ENCODE measurements at places on chromosomes 3 and 15.

GRCh38 chr3:134369231-134369741, 5.0 kb downstream of the AMOTL2 start:
- DNase-seq: no peak

DNA sequence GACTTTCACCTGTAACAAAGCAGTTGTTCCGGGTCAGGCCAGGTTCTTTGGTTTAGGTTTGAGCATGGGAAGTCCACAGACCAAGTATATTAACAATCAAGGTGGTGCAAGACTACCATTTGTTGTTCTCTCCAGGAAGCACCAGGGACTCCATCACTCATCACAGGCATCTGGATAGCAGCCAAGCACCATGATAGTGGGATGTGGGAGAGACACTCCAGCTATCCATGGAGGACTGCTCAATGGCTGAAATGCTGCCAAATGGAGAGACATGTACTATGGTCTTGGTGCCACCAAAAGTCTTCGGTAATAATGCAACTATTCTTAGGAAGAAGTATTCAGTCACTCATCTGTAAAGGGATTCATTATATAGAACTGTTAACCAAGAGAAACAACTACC, 143.0 kb downstream of the TNIK start:
- no peak for DNase-seq

- no peak for DNase-seq
These were observed 9.6 kb upstream of the TAGLN3 start for GRCh38 chr3:111989061-111989678.

DNA sequence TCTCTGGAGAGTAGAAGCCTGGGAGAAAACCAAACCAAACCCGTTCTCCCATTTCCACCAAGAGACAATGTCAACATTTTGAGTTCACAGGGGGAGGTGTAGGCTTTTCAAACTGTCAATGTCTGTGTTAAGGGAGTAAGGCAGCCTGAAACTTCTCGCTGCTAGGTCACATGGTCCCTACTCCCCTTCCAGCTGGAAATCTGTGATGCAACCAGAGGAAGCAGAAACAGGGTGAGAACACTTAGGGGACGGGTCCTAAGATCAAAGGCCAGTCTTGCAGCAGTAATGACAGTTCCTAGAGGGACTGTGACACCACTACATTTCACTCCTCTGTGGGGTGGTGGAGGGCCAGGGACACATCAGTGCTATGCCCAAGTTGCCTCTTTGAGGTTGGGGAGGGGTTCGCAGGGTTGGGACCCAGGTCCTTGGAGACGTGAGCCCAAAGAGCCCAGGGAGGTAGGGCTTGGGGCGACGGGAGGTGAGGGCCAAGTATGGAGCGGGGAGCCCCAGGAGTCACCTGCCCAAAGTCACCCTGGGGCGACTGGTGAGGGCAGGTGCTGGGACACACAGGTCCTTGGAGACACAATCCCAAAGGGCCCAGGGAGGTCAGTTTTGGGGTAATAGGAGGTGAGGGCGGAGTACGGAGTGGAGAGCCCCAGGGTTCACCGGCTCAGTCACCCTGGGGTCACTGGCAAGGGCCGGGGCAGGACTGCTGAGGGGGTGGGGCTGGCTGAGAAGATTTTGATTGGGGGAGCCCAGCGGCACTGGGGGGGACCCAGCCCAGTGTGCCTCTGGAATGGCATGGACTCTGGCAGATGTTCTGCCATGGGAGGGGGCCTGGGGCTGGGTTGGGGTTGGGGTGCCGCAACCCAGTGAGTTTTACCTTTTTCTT, 582 bp downstream of the GOLGA6L2 start:
- no peak for DNase-seq

- no peak for DNase-seq
These were observed 1.6 kb upstream of the SATB1 start for GRCh38 chr3:18426597-18427193.

- no peak for DNase-seq
These were observed 61.7 kb downstream of the SCN11A start for GRCh38 chr3:38989917-38990510.

DNA sequence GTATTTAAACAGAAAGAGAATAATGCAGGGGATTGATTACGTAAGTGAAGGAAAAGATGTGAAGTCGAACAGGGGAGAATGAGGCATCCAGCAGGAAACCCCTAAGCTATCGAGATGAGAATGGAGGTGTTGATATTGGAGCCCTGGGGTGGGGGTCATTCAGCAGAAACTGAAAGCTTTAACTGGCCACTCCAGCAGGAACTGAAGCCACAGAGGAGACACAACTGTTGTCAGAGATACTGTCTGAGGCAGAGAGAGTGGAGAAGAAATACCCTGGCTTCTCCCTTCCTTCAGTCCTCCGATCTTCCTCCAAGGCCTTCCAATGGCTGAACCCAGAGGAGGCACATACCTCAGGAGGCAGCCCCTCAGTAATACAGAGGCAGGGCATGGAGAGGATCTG, 152.4 kb downstream of the THRB start:
- no peak for DNase-seq

GRCh38 chr3:153760948-153761347, 360.2 kb upstream of the ARHGEF26 start:
- no peak for DNase-seq

DNA sequence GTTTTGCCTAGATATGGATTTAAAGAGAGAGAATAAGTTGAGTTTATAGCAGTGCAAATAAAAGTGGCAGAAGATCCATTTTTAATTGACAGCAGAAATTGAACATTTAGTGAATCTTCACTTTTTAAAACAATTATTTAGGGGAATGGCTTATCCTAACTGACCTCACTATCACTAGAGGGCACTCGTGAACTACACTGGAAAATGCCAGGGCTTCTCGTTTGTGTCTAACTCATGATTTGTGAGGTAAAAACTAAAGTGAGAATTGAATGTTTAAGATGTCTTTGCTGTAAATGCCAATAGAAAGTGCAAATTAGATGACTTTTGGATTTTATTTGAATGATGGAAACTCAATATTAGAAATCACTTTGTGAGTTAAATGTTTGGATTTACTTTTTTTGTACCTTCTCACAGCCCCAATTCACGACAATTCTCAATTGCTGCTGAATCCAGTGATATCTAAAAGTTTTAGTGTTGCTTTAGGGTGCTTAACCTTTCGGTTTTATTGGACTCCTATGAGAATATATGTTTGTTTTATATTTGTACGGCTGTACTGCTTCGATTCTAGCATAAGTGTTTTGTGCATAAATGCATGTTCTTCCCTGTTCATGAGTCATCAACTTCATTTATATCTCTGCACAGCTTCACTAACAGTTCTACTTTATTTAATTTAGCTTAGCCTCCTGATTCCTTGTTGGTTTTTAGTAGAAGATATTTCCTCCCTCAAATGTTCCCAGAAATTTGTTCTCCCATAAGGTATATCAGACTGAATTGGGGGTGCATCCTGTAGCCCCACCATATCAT, 462.1 kb downstream of the MFSD1 start:
- no peak for DNase-seq

GRCh38 chr15:60721707-60722106, 242.8 kb upstream of the ICE2 start:
- no peak for DNase-seq

GRCh38 chr3:78825118-78825857, 942.5 kb downstream of the ROBO1 start:
- no peak for DNase-seq

DNA sequence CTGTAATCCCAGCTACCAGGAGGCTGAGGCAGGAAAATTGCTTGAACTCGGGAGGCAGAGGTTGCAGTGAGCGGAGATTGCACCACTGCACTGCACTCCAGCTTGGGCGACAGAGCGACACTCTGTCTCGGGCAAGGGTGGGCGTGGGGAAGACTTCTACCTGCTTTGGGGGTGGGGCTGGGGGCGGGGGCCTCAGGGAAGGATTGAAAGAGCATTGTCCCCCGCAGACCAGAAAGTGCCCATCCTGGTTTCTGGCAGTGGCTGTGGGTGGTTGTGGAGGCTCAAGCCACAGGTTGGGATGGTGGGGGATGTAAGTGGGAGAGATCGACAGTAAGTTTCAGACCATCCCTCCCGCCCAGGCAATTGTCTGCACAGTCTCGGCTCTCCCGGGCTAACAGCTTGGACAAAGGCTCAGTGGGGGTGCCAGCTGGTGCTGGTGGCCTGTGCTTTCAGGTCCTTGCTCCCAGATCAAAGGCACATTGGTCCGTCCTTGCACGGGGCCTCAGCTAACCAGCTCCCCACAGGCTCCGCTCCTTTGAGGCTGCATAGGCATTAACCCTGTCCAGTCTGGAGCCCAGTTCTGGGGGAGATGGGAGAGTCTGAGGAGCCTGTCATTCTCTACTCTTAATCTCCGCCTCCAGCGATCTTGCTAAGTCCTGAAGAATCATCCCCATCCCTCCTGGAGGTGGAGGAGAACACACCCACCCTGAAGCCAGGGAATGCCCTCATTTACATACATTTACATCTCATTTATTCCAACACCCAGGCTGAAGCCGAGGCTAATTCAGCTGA, 8.6 kb downstream of the SCN5A start:
- DNase-seq: no peak

DNA sequence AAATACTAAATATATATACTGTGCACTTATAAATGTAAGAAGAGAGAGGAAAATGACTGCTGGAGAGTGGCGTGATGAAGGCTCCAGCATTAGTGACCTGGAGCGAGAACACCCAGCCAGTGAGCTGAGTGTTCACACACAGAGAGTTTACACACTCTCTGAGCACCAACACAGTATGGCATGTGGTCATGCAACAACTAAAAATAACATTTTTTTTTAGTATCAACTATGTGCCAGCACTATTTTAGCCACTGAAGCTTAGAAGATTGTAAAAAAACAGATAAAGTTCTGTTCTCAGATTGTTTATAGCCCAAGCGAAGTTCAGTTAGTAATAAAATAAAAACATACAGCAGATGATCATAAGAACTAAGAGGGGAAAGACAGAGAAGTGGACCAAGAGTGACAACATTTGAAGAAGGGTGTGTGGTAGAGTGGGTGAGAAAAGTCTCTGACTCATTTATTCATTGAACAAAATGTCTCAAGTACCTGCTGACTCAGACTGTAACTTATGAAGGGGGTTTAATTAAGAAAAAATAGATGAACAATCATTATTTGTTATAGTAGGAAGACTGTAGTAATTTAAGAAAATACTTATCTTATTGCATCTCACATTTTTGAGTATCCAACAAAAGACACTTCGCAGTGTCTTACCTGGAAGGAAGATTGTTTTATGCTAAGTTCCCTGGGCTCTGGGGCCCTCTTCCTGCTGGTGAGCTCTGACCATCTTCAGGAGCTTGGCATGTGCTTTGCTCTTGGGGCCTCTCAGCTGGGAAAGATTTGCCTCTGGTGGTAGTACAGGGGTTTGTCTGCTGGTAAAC, 43.8 kb downstream of the GAP43 start:
- DNase-seq: no peak

GRCh38 chr3:143172795-143173145, 53.2 kb downstream of the CHST2 start:
- DNase-seq: no peak

GRCh38 chr3:64958199-64958843, 270.5 kb upstream of the ADAMTS9 start:
- no peak for DNase-seq

DNA sequence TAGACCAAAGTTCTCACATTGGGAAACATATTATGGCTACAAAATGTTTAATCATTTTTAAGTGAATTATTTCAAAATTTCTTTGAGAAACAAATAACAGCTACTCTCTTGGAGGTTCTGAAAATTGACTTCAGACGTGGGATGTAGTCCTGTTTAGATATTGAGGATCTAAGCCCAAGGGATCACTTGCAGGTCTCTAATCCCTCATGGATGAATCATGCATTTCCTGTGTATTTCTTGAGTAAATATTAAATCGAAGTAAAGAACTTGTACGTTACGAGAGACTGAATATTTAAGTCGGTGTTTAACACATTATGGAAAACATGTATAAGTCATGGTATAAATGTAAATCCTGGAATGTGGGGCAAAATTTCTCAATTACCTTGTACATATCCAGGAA, 119.8 kb downstream of the EPHA3 start:
- no peak for DNase-seq

DNA sequence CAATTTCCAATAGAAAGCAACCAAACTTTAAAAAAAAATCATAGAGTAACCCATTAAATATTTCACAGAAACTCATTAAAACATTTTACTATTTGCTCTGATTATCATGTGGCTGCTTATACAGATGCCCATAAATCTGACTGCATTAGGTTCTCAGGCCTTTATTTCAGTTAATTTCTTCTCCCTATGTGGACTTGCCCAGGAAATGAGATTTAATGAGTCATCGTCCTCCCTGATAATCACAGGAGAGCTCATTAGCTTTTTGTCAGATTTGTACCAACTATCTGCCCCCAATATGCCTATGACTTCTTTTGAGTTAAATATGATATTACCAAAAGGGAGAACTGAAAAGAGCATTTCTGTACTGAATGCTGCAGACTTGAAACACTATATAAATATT, 168.0 kb downstream of the FOXB1 start:
- DNase-seq: no peak

DNA sequence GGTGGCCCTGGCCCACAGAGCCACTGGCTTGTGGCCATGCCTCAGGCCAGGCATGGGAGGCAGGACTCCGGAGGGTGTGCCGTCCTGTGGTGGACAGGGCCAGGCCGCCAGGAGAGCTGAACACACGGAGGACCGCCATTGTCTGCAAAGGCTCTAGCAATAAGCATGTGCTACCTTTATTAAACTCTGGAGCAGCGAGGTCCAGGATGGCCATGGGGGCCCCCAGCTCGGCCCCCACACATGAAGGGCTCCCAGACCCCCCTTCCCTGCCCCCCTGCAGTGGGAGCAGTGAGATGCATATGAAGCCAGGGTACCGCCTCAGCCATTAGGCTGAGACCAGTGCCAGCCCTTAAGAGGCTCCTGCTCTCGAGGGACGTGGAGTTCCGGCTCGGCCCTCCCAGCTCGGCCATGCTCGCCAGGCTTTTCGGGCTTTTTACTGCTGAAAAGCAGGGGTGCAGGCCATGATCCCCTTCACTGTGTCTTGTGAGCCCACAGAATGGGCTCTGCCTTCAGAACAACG, 2.7 kb downstream of the AMIGO3 start:
- DNase-seq: no peak

DNA sequence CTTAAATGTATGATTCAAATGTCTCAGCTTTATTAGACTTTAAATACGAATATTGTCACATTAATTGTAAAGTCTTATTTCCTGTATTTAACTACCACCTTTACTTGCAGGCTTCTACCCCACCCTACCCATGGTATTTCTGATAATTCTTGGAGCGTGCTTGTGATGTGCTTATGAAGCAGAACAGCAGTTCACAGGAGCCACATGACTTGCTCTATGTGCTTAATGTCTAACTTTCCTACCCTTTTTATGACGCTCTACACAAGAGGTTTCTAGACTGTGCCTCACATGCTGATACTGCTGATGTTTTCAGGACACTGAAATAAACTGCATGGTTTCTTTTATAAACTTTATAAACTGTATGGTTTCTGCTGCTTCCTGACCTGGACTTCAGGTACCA, 553.5 kb upstream of the CCDC54 start:
- no peak for DNase-seq

GRCh38 chr3:186342197-186342596, 19.8 kb downstream of the DGKG start:
- DNase-seq: no peak

DNA sequence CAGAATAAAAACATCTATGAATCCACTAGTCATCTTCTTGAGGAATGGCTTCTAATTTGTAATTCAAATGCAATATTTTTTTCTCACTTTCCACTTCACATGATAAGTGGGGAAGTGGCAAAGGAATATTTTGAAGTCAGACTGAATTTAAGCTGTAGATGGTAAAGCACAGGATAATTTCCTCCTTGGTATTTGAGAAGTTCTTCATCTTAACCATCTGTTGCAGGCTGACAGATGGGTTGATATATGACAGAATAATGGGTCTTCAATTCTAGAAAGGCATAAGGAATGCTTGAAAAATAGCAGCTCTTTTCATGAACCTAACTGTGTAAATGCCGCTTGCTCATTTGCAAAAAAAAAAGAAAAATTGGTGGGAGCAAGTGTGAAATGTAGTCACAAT, 66.5 kb upstream of the SNTN start:
- DNase-seq: no peak
